ENCODE measurements at places on chromosomes 4 and X.
A peak's percentile ranks its signal among the peaks of the same experiment; 100 is the strongest.

DNA sequence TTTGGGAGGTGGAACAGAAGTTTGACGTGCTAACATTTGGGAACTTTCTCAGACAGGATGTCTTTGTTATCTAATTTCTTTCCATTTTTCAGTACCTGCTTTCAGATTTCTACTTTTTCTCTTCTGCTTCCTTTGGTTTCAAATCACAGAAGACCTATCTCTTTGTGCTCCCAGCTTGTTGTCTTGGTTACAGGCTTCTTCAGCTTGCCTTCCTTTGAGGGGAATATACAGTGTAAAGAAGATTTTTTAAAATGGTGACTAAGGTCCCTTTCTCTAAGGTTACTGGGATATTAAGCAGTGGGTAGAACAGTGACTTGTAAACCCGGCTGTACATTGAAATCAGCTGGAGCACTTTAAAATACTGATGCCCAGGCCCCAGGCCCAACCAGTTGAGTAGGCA lies 48.0 kb downstream of the TMEM164 start:
- DNase-seq, result no peak

- no peak for DNase-seq
These were observed 24.0 kb downstream of the DOCK11 start for GRCh38 chrX:118519411-118520215.

GRCh38 chr4:95293014-95293413 lies 255.8 kb downstream of the UNC5C start:
- DNase-seq, result no peak

GRCh38 chr4:155187989-155188388 lies 20.4 kb upstream of the NPY2R start:
- no peak for DNase-seq

GRCh38 chr4:122625156-122625555 lies 4.3 kb upstream of the IL21 start:
- no peak for DNase-seq

DNA sequence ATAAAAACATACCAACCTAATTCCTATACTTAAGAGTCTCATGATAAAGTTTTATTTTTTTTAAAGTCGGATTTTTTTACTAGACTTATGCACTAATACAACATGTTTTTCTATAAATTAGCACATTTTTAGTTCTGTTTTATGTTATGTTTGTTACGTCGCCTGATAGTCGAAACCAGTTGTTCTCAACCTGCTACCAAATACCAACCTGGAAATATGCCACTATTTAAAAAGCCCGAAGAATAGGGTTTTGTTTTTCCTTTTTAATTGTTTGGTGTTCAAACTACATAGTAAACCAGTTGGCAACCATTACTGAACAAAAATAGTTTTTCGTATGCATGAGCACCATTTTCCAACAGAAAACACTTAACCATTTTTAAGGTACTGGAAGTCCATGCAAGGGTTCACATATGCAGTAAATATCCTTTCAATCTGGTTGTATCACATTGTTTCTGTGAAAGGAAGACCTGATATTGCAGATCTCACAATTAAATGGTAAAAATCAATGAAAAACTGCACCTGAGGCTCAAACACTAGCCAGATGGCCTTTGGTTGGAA lies 1.4 kb downstream of the WDFY3 start:
- DNase-seq, result no peak

GRCh38 chr4:78818530-78819079 lies 42.5 kb downstream of the BMP2K start:
- no peak for DNase-seq

DNA sequence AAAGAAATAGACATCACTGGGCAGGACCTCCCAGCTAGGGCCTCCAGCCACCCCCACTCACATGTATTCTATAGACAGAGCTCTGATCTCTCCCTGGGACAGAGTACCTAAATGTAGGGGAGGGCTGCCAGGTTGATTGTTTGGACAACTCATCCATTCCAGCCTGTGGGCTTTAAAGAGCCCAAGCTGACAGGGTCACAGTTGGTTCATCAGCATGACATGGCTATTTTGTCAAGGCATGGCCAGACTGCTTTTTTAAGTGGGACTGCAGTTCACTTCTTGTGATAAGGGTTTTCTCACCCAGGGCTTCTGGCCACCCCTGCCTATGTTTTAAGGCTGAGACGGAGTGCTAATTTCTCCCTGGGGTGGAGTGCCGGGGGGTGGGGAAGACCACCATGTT lies 63.3 kb downstream of the KLHL4 start:
- no peak for DNase-seq

DNA sequence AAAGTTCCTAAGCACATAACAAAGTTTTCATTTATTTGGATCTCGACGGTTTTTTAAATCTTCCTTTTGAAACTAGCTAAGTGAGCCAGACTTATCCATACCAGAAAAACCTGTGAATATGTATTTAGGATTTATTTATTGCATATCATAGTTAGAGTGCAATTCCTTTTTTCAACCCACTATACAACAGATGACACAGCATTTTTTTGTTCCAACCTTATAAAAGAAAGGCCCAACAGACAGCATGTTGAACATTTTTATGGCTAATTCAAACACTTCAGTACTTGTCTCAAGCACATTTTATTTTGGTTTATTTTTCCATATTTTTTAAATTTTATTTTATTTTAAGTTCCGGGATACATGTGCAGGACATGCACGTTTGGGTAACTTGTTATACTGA lies 15.1 kb upstream of the RNF128 start:
- no peak for DNase-seq

DNA sequence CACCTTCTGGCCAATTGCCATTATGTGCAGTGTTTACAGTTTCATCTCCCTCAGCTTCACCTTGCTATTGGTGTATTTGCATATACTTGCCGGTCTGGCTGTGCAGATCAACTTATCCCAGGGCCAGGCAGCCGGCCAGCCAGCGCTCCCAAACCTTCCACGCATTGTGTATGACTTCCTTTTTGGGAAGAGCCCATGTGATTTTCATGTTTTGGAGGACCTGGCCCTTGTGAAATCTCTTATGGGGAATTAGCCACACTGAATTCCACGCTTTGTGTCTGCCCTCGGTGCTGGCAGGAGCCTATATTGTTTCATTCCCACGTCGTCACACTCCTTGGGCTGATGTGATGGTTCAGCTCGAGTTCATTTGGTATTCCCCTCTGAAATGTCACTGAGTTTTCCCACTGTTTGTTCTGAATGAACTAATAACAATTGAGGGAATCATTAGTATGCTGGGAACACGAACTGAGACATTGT lies 6.0 kb upstream of the PDLIM3 start:
- DNase-seq, result peak; percentile 57

GRCh38 chr4:20687864-20688263 lies 12.4 kb upstream of the PACRGL start:
- peak; percentile 97 for DNase-seq

GRCh38 chrX:86078650-86079049 lies 31.3 kb upstream of the CHM start:
- no peak for DNase-seq

DNA sequence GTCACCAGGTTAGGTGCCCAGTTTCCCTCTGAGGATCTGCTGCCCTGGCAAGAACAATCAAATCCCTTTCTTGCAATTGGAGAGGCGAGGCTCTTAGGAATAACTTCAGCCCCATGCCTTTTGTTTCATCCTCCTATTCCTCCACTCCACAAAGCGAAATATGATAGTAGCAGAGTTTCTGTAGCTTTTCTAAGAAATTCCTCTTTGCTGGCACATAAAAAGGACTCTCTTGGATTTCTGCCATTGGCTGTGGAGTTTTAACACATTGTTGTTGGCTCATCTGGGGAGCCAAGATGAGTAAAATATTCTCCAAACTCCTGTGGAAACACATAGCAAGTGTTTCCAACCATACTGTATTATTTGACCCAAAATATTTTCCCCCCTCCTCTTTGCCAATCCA lies 11.0 kb upstream of the ADGRG2 start:
- no peak for DNase-seq

DNA sequence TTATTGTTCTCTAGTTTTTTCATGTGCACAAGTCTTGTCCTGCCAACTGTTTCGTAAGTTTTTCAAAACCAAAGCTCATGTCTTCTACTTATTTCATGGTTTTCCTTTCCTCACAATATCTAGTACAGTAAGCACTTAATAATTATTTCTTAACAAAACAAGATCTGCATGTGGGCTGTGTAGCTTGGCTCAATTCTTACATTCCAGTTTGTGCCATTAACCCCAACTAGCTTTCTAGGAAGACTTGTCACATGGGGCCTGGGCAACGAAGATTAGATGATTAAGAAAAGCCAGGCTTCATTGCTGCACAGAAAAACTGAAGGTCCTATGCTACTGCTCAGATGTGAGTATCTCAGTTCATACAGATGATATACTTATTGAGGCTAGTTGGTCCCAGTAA lies 155.3 kb upstream of the TEX13A start:
- DNase-seq, result no peak

GRCh38 chr4:136025540-136025939 lies 1506.8 kb downstream of the PCDH18 start:
- DNase-seq, result no peak

GRCh38 chr4:18578307-18578706 lies 556.8 kb upstream of the LCORL start:
- DNase-seq, result no peak

DNA sequence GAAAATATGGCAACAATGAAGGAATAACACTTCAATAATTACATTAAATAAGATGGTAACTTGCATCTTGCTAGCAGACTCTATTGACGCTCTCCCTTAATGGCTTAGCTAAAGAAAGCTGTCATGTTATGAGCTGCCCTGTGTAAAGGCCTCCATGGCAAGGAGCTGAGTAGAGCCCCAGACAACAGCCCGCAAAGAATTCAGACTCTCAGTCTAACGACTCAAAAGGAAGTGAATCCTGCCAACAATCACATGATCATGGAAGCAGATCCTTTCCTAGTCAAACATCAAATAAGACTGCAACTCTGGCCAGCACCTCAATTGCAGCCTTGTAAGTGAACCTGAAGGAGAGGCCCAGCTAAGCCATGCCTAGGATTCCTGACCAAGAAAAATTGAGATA lies 157.6 kb downstream of the MAB21L2 start:
- DNase-seq, result no peak

GRCh38 chrX:53430231-53430630 lies 3.9 kb downstream of the HSD17B10 start:
- no peak for DNase-seq

- DNase-seq, result no peak
These were observed 36.5 kb upstream of the ETNPPL start for GRCh38 chr4:108799306-108799705.

GRCh38 chr4:89324671-89325070 lies 17.1 kb upstream of the GPRIN3 start:
- peak; percentile 90 for DNase-seq

- DNase-seq, result no peak
These were observed 41.8 kb downstream of the SULT1B1 start for GRCh38 chr4:69718396-69719271.

GRCh38 chr4:57442831-57443291 lies 332.7 kb upstream of the IGFBP7 start:
- no peak for DNase-seq

GRCh38 chrX:135384161-135384836 lies 37.4 kb upstream of the SMIM10L2A start:
- no peak for DNase-seq

- no peak for DNase-seq
These were observed 93.0 kb downstream of the ZNF518B start for GRCh38 chr4:10364194-10364593.

DNA sequence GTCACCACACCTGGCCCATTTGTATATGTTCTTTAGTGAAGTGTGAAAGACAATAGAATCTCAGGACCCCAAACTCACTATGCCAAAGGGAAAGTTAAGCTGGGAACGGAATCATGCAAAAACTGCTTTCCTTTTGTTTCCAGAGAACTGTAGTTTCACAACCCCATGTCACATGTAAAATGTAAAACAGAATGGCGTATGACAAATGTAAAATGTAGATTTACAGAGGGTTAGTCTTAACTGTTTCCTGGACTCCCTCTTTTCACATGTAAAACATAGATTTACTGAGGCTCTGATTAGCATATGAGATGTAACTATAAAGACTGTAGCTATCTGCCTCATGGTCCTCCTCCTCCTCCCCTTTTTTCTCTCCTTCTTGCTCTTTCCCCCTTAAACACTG lies 66.3 kb downstream of the ABLIM2 start:
- DNase-seq, result no peak

DNA sequence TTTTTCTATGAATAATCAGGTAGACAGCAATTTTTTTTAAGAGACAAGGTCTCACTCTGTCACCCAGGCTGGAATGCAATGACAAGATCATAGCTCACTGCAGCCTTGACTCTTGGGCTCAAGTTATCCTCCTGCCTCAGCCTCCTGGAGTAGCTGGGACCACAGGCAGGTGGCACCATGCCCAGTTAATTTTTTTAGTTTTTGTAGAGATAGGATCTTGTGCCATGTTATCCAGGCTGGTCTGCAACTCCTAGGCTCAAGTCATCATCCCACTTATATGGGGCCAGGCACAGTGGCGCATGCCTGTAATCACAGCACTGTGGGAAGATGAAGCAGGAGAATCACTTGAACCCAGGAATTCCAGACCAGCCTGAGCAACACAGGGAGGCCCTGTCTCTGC lies 26.8 kb downstream of the AFAP1 start:
- no peak for DNase-seq

GRCh38 chrX:48107717-48108116 lies 22.7 kb upstream of the SPACA5B start:
- no peak for DNase-seq

DNA sequence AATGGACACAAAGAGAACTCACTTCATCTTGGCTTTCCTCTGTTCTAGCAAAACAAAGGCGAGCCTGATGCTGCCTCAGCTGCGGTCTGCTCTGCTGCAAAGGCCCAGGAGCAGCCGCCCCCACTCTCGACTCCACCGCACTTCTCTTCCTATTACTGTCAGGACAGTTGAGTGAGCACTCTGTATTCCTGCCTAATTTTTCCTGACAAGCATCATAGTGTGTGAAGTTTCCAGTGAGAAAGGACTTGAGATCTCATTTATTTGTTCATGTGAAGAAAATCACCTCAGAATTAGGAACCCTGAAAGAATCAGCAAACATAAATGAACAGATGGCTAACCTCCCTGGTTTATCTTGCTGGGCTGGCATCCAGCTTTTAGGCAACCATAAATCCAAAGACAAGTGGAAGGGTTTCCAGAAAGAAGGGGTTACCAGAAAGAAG lies 15.6 kb downstream of the SCARB2 start:
- DNase-seq, result no peak

GRCh38 chr4:185318679-185319078 lies 77.0 kb downstream of the LRP2BP start:
- DNase-seq, result no peak

DNA sequence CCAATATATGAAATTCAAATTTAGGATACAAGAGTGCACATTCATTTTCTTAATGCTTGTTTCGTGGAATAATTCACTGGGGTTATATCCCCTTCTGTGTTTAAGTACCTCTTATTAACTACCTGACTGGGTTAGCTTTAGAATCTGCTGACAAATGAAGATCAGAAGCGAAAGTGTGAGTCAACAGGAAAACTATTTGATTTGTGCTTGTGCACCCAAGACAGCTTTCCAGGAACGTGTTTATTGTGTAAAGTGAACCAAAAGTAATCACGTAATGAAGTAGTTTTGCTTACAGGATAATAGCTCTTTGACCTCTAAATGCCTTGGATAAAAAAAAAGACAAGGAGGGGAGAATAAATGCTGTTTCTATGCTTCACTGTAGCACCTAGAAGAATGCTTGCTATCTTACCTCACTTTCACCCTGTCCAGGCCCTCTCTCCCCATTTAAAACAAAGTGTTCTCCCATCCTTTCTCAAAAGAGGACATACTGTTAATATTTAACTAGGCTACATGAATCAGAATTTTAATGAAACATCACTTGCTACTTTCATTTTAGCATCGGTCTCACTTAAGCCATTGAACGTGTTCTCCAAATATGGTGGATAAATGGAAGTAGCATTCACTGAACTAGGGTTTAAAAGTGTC lies 141.9 kb downstream of the THOC2 start:
- peak; percentile 78 for DNase-seq

- peak; percentile 63 for DNase-seq
These were observed 83.3 kb downstream of the DDIT4L start for GRCh38 chr4:100106982-100107381.

Data from epithelial cell of proximal tubule (primary cell).